H1 (cell line): ENCODE measurements at places on chromosomes 16 and 17.
A peak's percentile ranks its signal among the peaks of the same experiment; 100 is the strongest.

GRCh38 chr17:40175928-40176753, 1.1 kb upstream of the RAPGEFL1 start:
- DNase-seq, result no peak

- DNase-seq, result peak; percentile 66
Measured at GRCh38 chr16:80924372-80924978, 82.2 kb downstream of the CMC2 start.

GRCh38 chr16:30068333-30068732, 2.8 kb downstream of the ALDOA start:
- DNase-seq, result no peak

DNA sequence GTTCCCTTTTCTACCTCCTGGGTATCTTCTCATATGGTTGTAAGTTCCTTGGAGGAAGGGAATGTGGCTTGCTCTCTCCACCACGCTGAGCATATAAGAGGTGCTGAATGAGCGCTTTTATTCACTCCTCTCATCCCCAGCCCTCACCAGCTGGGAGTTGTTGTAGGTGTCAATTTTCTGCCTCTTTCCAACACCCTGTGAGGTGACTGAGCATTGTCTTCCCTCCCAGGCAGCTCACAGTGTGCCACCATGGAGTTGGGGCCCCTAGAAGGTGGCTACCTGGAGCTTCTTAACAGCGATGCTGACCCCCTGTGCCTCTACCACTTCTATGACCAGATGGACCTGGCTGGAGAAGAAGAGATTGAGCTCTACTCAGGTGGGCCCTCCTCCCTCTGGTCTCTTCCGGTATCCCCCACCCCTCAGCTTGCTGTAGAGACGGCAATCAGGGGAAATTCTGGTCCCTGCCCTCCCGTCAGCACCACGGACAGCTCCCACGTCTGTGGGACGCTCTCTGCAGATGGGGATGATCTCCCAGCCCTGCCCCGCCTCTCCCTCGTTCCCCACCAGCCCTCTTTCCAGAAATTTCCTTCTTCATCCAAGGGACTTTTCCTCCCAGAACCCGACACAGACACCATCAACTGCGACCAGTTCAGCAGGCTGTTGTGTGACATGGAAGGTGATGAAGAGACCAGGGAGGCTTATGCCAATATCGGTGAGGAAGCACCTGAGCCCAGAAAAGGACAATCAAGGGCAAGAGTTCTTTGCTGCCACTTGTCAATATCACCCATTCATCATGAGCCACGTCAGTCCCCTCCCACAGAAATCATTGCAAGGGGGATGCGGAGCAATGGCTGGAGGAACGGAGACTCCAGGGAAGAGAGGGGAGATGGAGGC, 18.3 kb downstream of the CIITA start:
- DNase-seq, result peak; percentile 38

DNA sequence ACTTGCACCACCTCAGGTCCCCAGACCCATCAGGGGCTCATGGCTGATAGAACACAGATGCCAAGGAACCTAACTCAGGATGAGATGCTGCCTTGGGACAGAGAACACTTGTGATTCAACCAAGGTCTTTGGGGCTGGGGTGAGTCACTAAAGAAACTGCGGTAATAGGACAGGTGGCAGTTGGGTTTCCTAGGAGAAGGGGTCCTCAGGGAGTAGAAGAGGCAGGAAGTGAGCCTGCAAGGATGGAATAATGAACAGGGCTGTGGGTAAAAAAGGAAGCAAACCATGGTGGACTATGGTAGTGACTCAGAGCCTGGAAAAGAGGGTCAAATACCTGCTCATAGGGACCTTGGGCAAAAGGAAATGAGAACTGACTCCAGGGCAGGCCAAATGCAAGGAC, 6.5 kb upstream of the PNPO start:
- no peak for DNase-seq

GRCh38 chr16:54027995-54028394, 258.6 kb downstream of the IRX3 start:
- no peak for DNase-seq

- DNase-seq, result no peak
Measured at GRCh38 chr17:57490890-57491289, 234.6 kb downstream of the MSI2 start.

- no peak for DNase-seq
Measured at GRCh38 chr16:81556715-81557284, 112.2 kb downstream of the CMIP start.

DNA sequence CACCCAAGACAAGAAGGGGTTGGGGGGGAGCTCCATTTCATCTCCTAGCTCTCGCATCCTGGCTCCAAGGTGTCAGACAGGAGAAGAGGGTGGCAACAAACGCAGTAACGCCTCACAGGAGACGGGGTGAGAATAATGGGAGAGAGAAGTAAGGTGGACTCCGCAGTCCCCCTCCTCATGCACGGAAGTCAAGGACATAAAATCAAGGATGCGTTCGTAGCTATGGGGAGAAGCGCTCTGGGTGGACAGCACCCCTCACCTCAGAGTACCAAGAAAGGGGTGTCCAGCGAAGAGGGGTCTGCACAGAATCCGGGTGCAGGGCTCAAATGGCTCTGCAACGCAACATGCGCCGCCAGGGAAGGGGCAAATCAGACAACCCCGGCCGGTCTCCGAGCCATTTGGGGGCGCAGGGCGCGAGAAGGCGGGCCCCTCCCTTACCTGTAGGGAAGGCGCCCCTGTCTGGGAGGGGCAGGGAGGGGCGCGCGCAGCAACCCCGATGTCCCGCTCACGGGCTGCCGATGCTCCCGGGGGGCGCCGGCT, 555 bp downstream of the HDAC5 start:
- no peak for DNase-seq

- no peak for DNase-seq
Measured at GRCh38 chr16:4283441-4283840, 10.6 kb upstream of the TFAP4 start.

- DNase-seq, result no peak
Measured at GRCh38 chr16:24976971-24977677, 38.0 kb downstream of the ARHGAP17 start.

GRCh38 chr16:88548985-88549384, 21.2 kb upstream of the ZC3H18 start:
- no peak for DNase-seq

- peak; percentile 86 for DNase-seq
Measured at GRCh38 chr17:44110823-44111633, 12.4 kb downstream of the HDAC5 start.

DNA sequence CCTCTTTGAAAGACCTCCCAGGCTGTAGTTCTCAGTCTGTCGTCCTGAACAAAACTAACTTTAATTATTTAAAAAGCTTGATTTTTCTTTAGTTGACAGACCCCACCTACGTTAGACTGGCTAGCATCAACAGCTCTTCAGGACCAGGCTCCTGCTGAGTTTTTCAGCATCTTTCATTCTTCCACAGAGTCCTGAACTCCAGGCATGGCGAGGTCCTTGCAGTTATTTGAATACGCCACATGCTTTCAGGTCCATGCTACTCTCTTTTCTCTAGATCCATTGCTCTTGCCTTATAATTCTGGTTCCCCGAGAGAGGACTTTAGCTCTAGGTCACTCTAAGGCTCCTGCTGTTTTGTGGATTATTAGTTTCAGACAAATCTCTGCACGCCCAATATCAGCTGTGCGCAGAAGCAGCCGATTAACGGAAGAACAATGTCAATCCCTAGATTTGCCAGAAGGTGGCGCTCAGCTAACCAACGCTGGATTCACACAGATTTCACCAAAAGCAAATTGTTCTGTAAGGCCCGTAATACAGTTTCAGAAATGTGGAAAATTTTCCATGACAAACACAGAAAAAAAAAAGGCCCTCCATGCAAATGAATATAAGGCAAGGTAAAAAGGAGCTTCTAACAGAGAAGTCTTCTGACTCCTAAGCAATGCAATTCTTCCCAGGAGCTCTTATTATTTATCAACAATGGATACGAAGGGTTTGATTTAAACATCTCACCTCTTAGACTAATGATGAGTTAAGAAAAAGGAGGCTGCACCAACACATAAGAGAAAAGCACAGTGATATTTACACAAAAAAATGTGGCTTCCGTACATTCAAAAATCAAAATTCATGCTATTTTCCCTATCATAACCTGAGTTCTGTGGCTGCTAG, 33.5 kb upstream of the BCO1 start:
- peak; percentile 55 for DNase-seq

GRCh38 chr17:16211590-16211989, 3.7 kb downstream of the NCOR1 start:
- no peak for DNase-seq

DNA sequence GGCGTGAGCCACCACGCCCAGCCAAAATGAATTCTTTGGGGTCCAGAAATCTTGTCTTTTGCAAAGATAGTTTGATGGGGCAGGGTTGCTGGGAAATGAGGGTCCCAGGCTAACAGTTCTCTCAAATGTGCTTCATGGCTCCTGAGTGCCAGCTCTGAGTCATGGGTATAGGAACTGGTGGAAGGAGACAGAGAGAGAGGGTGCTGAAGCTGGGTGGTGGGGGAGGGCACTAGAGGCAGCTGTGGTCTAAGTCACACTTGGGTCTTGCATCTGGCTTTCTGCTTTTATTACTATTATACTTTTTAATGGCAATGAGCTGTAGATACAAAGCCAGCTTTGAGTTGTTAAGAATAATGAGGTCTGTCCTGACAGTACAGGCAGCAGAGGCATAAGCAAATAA, 54.6 kb downstream of the PRKCA start:
- DNase-seq, result no peak

DNA sequence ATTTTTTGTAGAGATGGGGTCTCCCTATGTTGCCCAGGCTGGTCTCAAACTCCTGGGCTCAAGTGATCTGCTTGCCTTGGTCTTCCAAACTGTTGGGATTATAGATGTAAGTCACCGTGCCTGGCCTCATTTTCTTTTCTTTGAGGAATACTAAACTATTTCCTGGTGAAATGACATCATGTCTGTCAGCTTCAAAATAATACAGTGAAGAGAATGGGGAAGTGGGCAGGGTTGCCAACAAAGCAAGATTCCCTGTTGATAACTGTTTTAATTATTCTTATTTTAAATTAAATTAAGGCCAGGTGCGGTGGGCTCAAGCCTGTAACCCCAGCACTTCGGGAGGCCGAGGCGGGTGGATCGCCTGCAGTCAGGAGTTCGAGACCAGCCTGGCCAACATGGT, 21.1 kb downstream of the PIPOX start:
- DNase-seq, result no peak

- DNase-seq, result peak; percentile 34
Measured at GRCh38 chr16:49615576-49615975, 240.3 kb downstream of the ZNF423 start.

GRCh38 chr16:27690608-27691007, 140.7 kb downstream of the KATNIP start:
- no peak for DNase-seq

DNA sequence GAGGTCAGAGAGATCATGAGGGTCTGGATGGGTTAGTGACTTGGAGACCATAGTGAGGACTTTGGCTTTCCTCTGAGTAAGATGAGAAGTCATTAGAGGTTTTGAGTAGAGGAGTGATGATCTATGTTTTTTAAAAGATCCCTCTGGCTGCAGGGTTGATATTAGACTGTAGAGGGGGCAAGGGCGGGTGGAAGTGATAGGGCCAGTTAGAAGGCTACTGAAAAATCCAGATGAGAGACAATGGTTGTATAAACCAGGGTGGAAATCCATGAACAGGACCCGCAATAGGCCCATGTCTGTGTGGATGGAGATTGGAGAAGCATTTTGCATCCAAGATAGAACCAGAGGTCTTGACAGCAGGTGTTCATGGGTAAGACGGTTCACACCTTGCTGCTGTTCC, 9.8 kb downstream of the ITGAL start:
- DNase-seq, result no peak

- no peak for DNase-seq
Measured at GRCh38 chr17:13986855-13987254, 82.4 kb upstream of the COX10 start.

- no peak for DNase-seq
Measured at GRCh38 chr17:49557312-49558024, 18.2 kb upstream of the NXPH3 start.

DNA sequence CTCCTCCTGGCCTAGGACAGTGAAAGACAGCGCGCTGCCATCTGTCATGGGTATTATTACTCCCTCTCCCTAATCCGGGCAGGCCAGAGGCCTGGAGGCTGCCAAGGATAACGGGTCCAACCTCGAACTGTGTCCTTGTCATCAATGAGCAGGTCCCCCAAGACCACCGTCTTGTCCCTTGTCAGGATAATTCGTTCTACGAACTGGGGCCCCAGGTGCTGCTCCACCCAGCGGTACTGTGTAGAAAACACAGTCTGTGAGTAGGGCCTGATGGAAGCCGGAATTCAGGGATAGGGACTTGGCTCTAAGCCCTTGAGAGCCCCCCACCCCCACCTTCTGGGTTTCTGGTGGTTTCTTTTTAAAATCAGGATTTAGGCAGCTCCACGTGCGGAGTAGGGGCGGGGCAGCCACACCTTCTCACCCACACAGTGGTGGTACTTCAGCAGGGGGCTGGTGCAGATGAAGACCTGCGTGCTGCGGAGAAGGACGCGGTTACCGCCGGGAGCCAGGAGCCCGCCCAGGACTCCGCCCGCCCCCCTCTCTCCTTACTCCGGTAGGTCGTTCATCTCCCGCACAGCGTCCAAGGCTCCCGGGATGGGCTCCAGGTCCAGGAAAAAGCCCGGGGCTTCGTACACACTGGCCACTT, 787 bp downstream of the NT5C start:
- DNase-seq, result peak; percentile 79

DNA sequence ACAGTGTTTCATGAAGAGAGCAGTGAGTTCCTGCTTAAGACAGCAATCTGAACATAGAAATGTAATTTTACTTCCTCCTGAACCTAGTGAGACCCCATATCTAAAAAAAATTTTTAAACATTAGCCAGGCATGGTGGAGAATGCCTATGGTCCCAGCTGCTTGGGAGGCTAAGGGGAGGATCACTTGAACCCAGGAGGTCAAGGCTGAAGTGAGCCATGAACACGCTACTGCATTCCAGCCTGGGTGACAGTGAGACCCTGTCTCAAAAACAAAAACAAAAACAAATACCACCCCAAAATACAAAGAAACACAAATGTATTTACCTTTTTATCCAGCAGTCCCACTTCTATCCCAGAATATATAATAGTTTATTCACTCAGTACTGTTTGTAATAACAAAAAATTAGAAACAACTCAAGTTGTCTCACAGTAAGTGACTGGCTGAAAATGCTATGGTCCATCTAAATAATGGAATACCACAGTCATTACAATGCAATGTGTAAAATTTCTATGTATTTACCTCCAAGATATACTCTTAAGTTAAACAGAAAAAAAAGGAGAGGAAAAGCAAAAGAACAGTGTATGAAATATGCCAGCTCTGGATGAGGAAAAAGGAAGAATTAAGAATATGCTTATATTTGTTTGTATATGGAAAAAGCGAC, 16.3 kb downstream of the CFDP1 start:
- DNase-seq, result no peak

DNA sequence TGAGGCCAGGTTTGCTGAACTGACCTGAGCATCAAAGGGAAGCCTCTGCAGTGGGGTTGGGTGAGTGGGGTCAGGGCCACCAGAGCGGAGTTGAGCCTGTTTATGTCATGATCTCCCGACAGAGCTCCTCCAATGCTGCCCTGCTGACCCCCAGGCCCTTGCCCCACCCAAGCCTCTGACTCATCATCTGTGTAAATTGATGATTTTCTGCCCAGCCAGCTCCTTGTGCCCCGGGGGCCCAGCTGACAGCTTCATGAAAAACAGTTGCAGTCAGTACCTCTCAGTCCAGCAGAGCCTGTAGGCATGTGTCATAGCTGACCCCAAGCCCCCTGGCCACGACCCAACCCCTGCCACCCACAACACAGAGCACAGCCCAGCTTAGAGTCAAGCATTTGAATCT, 134.9 kb downstream of the CCT6B start:
- DNase-seq, result no peak

- DNase-seq, result no peak
Measured at GRCh38 chr16:53952215-53953208, 248.6 kb downstream of the FTO start.

GRCh38 chr16:24721830-24722238, 7.6 kb upstream of the TNRC6A start:
- no peak for DNase-seq
